NCI-H2081 (cell line): ENCODE measurements at places on chromosomes 6 and 20.
A peak's percentile ranks its signal among the peaks of the same experiment; 100 is the strongest.

DNA sequence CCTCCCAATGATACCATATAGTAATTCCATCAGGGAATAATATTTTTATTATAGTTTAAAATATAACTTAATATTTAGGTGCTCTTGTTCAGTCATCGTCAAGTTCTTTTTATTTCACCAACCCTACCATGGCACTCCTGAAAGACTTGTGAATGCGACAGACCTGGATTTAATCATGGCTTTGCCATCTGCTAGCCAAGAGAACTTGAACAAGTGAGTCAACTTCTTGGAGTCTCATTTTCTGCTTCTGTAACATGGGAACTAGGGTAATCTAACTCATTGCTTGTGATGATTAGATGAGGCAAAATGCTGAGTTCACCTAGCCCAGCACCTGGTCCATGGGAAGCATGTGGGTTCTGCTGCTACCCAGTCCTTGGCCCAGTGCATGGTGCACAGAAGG, 62.9 kb downstream of the ESR1 start:
- no peak for DNase-seq

DNA sequence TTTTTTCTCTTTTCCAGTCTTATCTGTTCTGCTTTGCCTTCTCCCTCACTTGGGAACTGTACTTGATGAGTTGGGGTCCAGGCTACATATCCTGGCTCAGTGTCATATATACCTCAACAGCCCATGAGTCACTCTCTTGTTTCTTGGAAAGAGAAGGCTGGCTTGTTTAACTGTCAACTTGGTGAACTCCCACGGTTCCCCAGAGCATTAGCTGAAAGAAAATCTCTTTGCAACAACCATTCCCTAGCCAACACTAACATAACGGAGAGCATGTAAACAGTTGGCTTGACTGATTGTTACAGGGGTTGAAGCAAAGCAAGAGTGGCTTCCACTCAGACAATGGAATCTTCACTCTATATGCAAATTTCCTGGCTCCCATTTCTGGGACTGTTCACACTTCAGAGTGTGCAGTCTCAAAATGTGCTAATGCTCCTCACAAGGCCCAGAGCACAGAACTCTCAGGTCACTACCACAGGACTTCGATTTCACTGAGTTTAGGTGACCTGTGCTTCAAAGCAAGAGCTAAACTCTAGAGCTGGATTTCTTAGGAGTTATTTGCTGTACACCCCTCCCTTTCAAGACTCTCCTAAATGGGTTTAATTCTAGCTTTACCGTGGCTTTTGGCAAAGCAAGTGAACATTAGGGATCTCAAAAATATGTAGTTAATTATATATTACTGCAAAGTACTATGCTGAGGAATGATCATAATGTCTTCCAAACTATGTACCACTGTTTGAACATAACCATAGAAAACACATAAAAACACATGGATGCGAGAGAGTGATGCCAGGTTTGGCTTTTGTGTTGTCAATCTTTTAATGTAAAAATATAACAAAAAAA, 609.8 kb downstream of the RFPL4B start:
- DNase-seq, result no peak

GRCh38 chr20:25013478-25014380, 21.2 kb upstream of the APMAP start:
- no peak for DNase-seq

GRCh38 chr6:136230219-136230853, 19.8 kb downstream of the MTFR2 start:
- no peak for DNase-seq

DNA sequence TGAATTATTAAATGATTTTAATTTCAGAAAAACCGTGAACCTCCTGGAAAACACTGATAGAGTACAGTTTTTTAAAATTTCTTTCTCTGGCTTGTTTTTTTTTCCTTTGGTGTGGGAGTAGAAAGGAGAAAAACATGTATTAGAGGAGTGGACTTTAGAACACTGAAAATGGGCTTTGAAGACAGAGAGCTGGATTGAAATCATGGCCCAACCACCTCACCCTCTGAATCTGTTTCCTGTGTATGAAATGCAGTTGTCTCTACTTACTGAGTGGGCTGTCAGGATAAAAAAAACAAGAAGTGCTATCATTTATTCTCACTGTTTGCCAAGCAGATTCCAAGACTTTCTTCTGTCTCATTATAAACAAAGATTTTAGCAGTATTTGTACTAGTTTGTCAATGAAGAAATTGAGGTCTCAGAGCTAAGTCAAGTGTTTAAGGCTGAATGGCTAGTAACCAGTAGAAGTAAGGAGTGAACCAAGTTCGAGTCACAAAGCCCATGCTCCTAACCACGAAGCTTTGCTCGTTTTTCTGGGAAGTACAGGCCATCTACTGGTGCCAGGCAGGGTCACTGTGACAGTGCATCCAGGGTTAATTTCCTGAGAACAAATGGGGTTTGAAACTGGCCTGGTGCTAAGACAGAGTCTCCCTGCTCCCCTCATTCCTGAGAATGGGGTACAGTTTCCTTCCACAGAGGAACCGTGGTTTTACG, 256.4 kb downstream of the TMEM242 start:
- no peak for DNase-seq

DNA sequence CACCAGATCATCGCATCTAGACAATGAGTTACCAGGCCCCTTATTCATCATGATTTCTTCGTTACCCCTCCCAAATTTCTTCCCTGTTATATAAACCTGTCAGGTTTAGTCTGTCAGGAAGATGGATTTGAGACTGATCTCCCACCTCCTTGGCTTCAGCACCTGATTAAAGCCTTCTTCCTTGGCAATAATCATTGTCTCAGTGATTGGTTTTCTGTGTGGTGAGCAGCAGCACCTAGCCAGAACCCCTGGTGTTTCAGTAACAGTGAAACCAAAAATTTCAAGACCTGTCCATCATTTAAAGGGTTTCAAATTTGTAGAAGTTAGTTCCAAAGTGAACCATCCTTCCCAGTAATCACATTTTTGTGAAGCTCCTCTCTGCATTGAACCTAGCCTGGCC, 209.8 kb upstream of the GJE1 start:
- DNase-seq, result no peak

DNA sequence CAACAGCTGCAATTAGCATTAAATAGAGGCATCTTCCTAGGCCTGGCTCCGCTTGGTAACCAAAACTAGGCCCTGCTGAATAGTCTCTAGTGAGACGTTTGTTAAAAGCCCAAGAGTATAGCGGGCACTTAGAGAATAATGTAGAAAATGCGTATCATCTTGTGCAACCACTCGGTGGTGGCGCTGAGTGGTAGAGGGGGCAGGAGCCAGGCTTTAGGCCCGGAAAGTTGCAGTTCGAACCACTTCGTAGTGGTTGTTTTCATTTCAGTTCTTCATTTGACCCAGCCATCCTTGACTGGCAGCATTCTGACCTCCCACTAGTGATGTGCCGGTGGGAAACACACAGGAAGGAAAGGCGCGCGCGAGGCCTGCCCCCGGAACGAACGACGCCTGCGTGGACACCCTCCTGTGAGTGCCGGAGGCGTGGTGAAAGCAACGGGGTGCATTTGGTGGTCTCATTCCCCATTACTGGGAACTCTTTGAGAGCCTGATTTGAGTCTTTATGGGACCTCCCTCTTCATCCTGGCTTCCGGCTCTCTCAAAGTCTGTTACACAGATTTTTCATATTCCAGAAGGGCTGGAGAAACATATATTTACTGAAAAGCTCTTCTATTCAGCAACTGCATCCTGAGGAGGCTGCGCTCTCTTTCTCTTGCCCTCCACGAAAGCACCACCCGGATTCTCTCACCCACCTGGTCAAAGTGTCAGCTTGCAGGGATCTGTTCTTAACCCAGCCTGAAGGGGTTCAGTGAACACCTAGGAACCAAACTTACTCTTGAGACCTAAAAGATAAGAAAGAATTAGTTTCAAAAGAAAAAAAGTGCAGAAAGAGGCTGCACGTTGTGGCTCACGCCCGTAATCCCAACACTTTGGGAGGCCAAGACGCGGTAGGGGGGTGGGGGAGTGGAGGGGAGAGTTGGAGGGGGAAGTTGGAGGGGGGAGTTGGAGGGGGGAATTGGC, 18.2 kb downstream of the GPX5 start:
- DNase-seq, result peak; percentile 26

DNA sequence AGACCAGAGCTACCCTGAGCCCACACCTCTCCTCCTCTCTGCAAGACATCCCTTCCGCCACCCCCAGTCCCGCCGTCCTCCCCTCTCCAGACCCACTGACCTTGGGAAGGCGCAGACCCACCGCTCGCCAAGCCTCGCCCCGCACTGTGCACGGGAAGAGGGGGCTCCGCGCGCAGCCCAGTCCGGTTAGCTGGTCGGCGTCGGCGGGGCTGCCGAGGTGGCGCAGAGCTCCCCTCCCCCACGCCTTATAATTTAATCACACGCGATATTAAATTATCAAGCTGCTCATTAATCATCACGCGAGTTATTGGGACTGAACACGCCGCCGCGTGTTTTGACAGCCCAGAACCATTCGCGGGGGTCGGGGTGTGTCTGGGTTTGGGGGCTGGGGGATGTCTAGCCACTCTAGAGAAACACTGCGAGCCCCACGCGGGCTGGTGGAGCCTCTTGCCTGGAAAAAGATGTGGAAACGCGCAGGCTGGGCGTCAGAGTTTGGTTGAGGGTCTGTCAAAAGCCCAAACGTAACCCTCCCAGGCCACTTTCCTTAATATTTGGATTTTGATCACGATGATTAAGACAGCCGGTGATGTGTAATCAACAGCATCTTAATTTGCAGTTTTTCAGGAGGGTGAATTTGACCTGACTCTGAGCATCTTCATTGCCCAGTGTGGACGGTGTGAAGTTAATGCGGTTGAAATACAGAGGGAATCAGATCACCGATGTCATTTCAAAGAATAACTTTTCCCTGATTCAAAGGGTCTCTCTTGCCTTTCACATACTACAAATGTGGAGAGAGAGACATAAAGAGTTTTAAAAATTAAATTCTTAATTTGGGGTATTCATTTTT, at the start of gene LINC00237:
LINC00237 (minus strand) TSS at position 188 of the 847 bp plus-strand sequence.
- no peak for DNase-seq

DNA sequence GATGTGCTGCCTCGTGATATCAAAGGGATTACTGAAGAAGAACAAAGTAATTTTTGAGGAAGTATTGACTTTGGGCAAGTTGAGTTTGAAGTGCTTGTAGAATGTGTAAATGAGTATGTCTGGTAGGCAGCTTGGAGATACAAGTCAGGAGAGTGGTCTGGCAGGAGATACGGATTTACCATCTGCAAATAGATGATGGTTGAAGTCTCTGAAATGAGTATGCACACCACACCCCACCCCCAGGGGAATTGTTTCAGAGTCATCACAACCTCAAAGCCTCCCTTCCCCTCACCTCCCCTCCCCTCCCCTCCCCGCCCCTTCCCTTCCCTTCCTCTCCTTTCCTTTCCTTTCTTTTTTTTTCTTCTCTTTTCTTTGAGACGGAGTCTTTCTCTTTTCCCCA, 16.4 kb upstream of the MCUR1 start:
- DNase-seq, result no peak

GRCh38 chr20:62707921-62708521, 615 bp upstream of the NTSR1 start:
- DNase-seq, result no peak

DNA sequence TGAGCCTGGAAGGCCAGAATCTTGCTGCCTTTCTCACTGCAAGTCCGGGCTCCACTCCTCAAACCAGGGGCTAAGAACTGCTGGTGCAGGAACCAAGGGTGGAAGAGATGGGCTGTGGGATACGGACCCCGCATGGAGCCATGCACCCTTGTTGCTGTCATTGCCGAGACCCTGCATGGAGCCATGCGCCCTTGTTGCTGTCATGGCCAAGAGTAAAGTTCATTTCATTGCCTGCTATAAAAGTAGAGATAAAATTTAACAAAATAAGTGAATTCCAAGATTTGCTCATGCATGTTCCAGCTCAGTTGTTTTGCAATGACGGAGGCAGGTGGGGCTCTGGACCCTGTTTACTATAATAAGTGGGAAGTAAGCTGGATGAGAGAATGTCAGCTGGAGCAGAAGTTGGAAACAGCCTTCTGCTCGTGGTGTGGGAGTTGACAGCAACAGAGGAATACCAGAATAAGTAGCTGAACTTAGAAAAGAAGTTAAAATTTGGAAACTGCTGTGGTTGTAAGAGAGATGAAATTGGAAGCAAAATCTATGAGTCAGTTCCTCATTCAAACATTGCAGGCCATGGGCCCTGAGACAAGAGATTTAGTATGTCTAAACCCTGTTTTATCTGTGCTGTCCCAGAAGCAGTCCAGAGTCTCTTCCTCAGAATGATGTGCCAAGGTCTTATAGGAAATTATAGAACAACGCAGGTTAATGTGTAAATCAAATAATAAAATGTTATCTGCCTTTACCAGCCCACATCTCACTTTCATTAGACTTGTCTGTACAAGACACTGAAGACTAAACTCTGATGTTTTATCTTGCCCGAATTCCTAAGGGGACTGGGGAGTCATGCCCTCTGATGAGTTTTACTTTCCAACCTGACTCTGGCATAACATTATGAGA, 15.8 kb upstream of the THBS2 start:
- no peak for DNase-seq

- no peak for DNase-seq
These were observed 176.3 kb downstream of the TBXT start for GRCh38 chr6:165991341-165991740.

DNA sequence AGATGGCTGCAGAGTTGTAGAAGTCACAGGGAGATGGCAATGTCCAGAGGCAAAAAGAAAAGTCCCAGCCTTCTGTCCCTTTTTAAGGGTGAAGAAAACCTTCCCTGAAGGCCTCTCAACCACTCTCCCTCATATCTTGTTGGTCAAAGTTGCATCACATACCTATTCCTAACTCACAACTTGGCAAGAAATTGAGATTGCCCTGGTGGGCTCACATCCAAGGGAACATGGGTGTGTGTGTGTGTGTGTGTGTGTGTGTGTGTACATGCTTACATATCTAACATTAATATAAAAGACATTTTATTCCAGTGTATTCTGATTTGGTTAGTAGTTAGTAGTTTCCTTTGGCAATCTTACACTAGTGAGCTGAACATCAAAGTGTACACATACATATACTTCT, 144.3 kb upstream of the SALL4 start:
- DNase-seq, result no peak

DNA sequence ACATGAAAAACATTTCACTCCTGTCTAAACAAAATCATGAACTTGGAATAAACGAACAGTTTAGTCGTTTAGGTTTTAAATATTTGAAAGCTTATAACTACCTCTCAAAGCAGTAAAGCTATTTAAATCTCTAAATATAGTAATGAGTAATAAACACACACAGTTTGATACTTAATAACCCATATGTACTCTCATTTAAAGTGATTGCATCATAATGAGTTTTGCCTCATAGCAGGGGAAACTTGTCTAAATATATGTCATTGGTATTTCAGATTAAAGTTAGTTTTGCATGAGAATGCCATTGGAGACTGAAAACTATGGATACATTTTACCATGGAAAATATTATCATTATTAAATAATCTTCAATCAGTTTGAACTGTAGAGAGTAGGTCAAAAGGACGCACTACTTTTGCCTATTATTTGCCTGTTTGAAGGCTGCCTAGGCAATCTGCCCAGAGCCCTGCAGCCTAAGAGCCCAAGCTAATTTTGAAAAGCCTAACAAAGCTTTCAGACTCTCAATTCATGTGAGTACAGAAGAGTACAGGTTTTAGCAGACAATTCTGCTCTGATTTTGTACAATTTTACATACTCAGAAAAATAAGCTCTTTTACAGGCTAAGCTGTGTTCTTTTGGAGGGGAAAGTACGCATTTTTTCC, 632.8 kb downstream of the HACE1 start:
- no peak for DNase-seq
